ENCODE measurements at places on chromosomes 4 and X. TPM values are rescaled to one million over a fixed set of nuclear protein-coding genes. Genes with fewer than 3 reads are reported as not detected.

KLHL4 gene
- not detected for total RNA-seq

ZFP42 gene
- total RNA-seq = 0.12 TPM

HADH gene
- 37.2 TPM for total RNA-seq

DNA sequence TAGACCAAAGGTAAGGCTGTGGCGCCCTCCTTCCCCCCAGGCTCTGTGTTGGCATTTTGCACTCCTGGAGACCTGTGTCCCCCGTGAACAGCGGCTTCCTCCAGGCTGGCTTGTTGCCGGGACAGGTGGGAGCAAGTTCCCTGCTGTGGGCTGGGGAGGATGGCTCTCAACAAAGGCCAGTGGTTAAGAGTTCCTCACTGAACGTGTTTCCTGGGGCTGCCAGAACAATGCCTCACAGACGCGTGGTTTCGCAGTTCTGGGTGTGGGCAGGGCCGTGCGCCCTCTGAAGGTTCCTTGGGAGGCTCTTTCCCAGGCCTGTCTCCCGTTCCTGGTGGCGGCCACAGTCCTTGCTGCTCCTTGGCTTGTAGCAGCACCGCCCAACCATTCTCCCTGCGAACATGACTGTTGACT is 33.4 kb downstream of the NELFA start:
- H3K36me3 ChIP-seq = peaks cover 48% of the 10 kb centered on the region
- no peak for DNase-seq
- no peaks in the 10 kb centered on the region for H3K4me1 ChIP-seq
- no peak overlapping the region for H3K27ac ChIP-seq

GRCh38 chrX:129833153-129833990 is 10.3 kb downstream of the ZDHHC9 start:
- no peak overlapping the region for H3K4me3 ChIP-seq
- peaks cover 10% of the 10 kb centered on the region for H3K36me3 ChIP-seq
- no peak overlapping the region for H3K27ac ChIP-seq
- no peaks in the 10 kb centered on the region for H3K4me1 ChIP-seq
- no peak for DNase-seq

GRCh38 chrX:78548012-78548411 is 111.1 kb downstream of the RTL3 start:
- H3K27ac ChIP-seq = no peak overlapping the region
- DNase-seq = no peak
- peaks cover 12% of the 10 kb centered on the region for H3K36me3 ChIP-seq
- H3K4me3 ChIP-seq = no peak overlapping the region
- peaks cover 2% of the 10 kb centered on the region for H3K4me1 ChIP-seq

- H3K36me3 ChIP-seq = no peaks in the 10 kb centered on the region
- H3K27ac ChIP-seq = no peak overlapping the region
- peak overlapping the region; percentile 76 for H3K4me3 ChIP-seq
- peaks cover 7% of the 10 kb centered on the region for H3K4me1 ChIP-seq
Observed at GRCh38 chr4:139734201-139734874, 68.7 kb downstream of the MGST2 start.

DNA sequence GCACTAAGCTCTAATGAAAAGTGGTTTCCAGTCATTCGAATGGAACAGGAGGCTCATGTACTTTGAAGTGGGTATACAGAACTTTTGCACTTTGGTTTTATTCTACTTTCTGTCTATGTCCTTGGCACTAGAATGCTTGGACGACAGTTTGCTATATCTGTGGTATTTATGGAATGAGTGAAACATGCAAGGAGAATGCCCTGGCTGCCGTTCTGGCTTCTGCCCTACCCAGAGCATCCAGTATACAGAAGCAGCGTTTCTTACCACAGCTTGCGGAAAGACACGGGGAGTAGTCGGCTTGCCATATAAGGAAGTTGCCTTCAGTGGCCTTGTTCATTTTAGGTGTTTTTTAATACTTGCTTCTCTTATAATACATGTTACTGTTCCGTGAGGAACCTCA is 98.0 kb downstream of the TBL1X start:
- no peak overlapping the region for H3K4me3 ChIP-seq
- H3K27ac ChIP-seq = no peak overlapping the region
- no peak for DNase-seq
- peaks cover 8% of the 10 kb centered on the region for H3K36me3 ChIP-seq
- no peaks in the 10 kb centered on the region for H3K27me3 ChIP-seq

GRCh38 chrX:45164021-45164621 is 36.6 kb downstream of the DIPK2B start:
- no peak for DNase-seq
- no peak overlapping the region for H3K4me3 ChIP-seq
- no peaks in the 10 kb centered on the region for H3K36me3 ChIP-seq
- H3K27me3 ChIP-seq = no peaks in the 10 kb centered on the region
- H3K27ac ChIP-seq = no peak overlapping the region
